ENCODE measurements at places on chromosomes 13 and 19. TPM values are rescaled to one million over a fixed set of nuclear protein-coding genes. Genes with fewer than 3 reads are reported as not detected.

The APLP1 gene
- total RNA-seq = 12.7 TPM

The PABPC3 gene
- under 0.01 TPM for total RNA-seq

The CGB5 gene
- not detected for total RNA-seq

The STRN4 gene
- total RNA-seq = 37.8 TPM

The ZNF8 gene
- total RNA-seq = 4.5 TPM

The FGF9 gene
- under 0.01 TPM for total RNA-seq

The FFAR2 gene
- total RNA-seq = not detected

The TNNI3 gene
- not detected for total RNA-seq

The DOCK6 gene
- 16.3 TPM for total RNA-seq

The CAPS gene
- 2.1 TPM for total RNA-seq

The TNFSF13B gene
- 2.3 TPM for total RNA-seq

The ASPDH gene
- not detected for total RNA-seq

The HIF3A gene
- under 0.01 TPM for total RNA-seq

The APOE gene
- total RNA-seq = 9.0 TPM

The DDX39A gene
- 116 TPM for total RNA-seq

The LILRB4 gene
- not detected for total RNA-seq

The PDE4A gene
- 2.8 TPM for total RNA-seq

The CD33 gene
- total RNA-seq = not detected

The CD22 gene
- total RNA-seq = 1.7 TPM

The THSD1 gene
- total RNA-seq = 14.9 TPM

The NMRK2 gene
- total RNA-seq = not detected

The EID2B gene
- 4.2 TPM for total RNA-seq

The ANKRD10 gene
- 53.3 TPM for total RNA-seq

The GARIN5A gene
- total RNA-seq = not detected

The DACH1 gene
- under 0.01 TPM for total RNA-seq
